ENCODE measurements at places on chromosomes 11 and 22.

GRCh38 chr11:10856689-10857458 is 979 bp downstream of the ZBED5 start:
- DNase-seq: no peak

- DNase-seq: peak; percentile 78
Observed at GRCh38 chr11:61028135-61028729, 56.8 kb downstream of the CD6 start.

DNA sequence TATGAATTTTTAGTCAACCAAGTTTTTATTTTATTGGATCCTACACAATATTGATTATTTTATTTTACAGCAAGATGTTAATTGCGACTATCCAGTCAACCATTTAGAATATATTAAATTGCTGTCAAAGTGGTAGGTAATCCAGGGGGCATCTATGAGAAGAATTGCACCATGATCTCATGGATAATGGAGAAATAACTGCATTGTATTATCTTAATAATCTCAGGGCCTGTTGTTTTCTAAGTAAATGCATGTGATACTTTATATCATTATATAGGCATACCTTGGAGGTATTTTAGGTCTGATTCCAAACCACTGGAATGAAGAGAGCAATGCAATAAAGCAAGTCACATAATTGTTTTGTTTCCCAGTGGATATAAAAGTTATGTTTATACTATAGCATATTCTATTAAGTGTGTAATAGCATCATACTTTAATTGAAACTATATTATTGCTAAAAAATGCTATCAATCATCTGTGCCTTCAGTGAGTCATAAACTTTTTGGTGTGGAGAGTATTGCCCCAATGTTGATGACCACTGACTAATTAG is 595.4 kb upstream of the CHORDC1 start:
- DNase-seq: no peak

- DNase-seq: no peak
Observed at GRCh38 chr11:7514099-7514591, 346 bp downstream of the PPFIBP2 start.

DNA sequence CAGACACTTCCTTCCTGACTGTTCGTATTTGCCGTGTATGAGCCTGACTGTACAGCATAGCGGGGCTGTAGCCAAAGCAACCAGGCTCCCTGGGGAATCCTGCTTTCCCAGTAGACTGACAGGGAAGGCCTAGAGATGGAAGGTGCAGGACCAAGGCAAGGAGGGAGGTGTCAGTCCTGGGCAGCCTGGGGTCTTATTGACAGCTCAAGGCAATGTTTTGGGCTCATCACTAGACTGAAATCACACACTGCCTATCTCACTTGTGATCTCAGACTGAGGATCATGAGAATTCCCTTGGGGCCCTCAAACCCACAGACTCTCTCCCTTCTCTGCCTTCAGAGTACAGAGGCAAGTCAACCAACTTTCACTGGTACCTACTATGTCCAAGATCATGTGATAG is 346.8 kb upstream of the NARS2 start:
- DNase-seq: no peak

GRCh38 chr11:71485063-71485399 is 32.0 kb downstream of the NADSYN1 start:
- DNase-seq: no peak

GRCh38 chr22:23696326-23696851 is 5.6 kb downstream of the RGL4 start:
- DNase-seq: peak; percentile 73

DNA sequence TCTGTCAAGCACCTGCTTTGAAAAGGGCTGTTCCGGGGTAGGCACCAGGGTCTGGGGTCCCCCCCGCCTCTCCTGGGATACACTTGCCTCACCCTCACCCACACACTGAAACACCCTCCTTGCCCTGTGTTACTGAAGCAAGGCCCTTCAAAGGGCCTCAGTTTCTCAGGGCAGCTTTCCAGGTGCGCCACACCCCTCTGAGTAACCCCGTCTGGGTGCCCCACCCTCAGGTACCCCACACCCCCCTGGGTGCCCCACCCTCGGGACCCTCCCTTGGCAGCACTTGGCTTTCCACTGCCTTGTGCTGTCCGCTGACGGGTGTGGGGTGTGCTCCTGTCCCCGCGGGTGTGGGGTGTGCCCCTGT is 413.6 kb downstream of the TBC1D22A start:
- no peak for DNase-seq

- DNase-seq: no peak
Observed at GRCh38 chr22:44246615-44247326, 66.0 kb downstream of the SHISAL1 start.

- DNase-seq: no peak
Observed at GRCh38 chr11:8069771-8070170, 11.2 kb upstream of the TUB start.

GRCh38 chr22:17435375-17435774 is 66.1 kb downstream of the CECR2 start:
- no peak for DNase-seq

- peak; percentile 23 for DNase-seq
Observed at GRCh38 chr11:85737738-85738137, 51.7 kb upstream of the CCDC89 start.
